ENCODE measurements at places on chromosomes 11 and 22. TPM values are rescaled to one million over a fixed set of nuclear protein-coding genes. Genes with fewer than 3 reads are reported as not detected.
A peak's percentile ranks its signal among the peaks of the same experiment; 100 is the strongest.

DNA sequence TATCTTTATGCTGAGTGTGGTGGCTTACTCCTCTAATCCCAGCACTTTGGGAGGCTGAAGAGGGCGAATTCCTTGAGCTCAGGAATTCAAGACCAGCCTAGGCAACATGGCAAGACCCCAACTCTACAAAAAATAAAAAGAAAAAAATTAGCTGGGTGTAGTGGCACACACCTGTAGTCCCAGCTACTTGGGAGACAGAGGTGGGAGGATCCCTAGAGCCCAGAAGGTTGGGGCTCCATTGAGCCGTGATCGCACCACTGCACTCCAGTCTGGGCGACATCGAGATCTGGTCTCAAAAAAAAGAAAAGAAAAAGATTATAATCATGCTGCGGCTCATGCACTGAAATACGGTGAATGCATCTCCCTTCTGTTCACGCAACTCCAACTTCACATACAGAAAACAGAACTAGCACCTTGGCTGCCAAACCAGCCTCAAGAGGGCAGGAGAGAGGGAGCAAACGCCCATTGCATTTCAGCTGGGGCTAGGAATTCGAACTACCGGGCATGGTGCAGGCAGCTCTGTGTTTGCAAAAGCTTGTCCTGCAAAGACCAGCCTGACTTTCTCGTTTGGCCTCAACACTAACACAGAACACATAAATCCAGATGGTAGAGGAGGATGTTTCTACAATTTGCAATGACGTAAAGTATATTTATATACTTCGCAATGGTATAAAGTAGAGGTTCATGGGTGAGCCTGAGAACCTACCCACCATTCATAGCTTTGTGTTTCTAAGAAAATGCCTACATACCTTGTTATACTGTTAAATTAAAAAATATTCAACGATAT is 6.3 kb upstream of the SYNGR1 start:
- peak; percentile 69 for DNase-seq

- no peak for DNase-seq
Measured at GRCh38 chr11:47378010-47378835, at the start of gene SPI1. TSS of gene SPI1 (minus strand) at chr11:47378547. CDS start at chr11:47378353, 194 bp downstream.

- no peak for DNase-seq
Measured at GRCh38 chr11:110340436-110340835, 44.0 kb upstream of the RDX start.

DNA sequence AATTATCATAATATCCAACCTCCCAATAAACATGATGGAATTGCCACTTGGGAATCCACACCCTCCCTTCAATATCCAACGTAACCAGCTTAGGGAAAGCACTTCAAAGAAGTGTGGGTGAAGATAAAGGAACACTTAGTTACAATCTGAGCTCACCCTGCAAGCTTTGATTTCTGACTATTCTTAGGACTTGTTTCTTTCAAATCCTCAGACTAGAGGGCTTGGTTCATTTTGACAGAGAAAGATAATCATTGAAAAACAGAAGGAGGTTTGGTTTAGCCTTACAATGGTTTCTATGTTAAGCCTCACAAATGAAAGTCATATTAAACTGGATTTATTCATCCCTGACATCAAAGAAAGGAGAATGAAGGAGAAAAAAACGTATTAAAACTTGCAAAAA is 57.9 kb upstream of the SYT13 start:
- DNase-seq: no peak

- DNase-seq: peak; percentile 19
Measured at GRCh38 chr22:22995166-22995565, 75.2 kb upstream of the GNAZ start.

- no peak for DNase-seq
Measured at GRCh38 chr11:102396708-102397563, 49.9 kb downstream of the BIRC2 start.

GRCh38 chr11:118536726-118537125 is 5.7 kb downstream of the TMEM25 start:
- DNase-seq: no peak

- DNase-seq: no peak
Measured at GRCh38 chr11:34064291-34064690, 12.8 kb downstream of the CAPRIN1 start.

GRCh38 chr22:44201665-44202064 is 20.9 kb downstream of the PARVG start:
- DNase-seq: no peak

GRCh38 chr11:18706330-18707243 is 8.0 kb downstream of the TMEM86A start:
- peak; percentile 75 for DNase-seq

GRCh38 chr11:110000031-110000502 is 93.1 kb upstream of the ZC3H12C start:
- DNase-seq: no peak

- no peak for DNase-seq
Measured at GRCh38 chr22:45602824-45603595, 68.6 kb upstream of the ATXN10 start.

- no peak for DNase-seq
Measured at GRCh38 chr22:37484480-37485394, 1.4 kb downstream of the MFNG start.

- DNase-seq: no peak
Measured at GRCh38 chr11:115077740-115078139, 399.4 kb downstream of the NXPE2 start.

DNA sequence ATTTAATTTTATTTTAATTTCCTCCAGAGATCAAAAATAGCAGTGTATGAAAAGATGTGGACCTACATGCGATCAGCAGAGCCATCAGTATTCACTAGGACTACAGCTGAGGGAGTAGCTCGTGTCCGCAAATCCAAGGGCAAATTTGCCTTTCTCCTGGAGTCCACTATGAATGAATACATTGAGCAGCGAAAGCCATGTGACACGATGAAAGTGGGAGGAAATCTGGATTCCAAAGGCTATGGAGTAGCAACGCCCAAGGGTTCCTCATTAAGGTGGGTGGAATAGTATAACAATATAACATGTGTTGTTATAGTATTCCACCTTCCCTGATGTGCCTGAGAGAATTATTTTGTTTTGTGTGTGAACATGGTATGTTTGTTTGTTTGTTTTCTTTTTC is 88.3 kb downstream of the MSANTD4 start:
- no peak for DNase-seq

DNA sequence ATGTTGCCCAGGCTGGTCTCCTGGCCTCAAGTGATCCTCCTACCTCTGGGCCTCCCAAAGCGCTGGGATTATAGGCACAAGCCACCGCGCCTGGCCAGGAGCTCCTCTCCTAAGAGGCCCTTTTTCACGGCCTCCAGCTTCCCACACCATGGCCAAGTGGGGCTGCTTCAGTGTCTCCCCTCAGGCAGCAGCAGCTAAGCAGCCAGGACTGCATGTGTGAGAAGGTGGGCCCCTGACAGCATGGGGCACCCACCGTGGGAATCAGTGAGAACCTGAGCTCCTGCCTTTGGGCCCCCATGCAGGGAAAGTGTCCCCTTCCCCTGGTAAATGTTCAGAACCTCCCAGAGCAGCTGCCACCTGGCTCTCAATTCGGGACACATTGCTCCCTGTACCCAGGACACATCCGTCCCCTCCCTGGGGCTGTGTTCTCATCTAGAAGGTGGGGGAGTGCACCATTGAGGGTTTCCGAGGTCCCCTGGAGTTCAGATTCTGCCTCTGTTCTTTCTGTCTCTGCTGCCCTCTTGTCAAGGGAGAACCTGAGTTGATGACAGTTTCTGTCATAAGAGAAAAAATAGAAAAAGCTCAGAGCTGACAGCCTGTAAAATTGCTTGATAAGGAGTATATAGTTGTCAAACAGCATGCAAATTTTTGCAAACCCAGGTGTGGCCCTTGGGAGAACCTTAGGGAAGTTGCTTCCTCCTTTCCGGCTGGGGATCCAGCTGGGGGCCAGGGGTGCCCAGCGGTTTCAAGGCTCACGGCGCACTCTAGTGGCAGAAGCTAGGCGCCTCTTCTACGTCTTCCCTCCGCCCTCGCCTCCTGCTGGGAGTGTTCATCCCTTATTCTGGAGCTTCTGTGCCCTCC is 29.7 kb downstream of the FAM83F start:
- DNase-seq: no peak

GRCh38 chr11:34478845-34479663 is 34.5 kb downstream of the ELF5 start:
- DNase-seq: no peak

GRCh38 chr11:124041254-124041653 is at the start of gene OR10G7:
TSS of gene OR10G7 (minus strand) at chr11:124041325. CDS start at chr11:124039001, 2,324 bp downstream.
- DNase-seq: no peak

GRCh38 chr22:21449531-21450319 is 17.5 kb upstream of the TMEM191C start:
- DNase-seq: no peak

- no peak for DNase-seq
Measured at GRCh38 chr11:126423154-126423553, 67.7 kb downstream of the ST3GAL4 start.

DNA sequence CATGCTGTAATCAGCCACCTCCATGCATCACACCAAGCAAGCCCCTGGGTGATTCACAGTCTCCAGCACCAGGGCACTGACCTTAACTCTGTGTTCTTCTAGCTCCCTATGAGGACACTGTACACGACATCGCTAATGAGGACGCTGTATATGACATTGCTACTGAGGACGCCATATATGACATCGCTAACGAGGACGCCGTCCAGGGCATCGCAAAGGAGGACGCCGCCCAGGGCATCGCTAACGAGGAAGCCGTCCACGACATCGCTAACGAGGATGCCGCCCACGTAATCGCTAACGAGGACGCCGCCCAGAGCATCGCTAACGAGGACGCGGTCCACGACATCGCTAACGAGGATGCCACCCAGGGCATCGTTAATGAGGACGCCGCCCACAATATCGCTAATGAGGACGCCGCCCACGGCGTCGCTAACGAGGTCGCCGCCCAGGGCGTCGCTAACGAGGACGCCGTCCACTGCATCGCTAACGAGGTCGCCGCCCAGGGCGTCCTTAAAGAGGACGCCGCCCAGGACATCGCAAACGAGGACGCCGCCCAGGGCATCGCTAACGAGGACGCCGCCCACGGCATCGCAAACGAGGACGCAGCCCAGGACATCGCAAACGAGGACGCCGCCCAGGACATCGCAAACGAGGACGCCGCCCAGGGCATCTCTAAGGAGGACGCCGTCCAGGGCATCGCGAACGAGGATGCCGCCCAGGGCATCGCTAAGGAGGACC is 34.5 kb upstream of the DGCR6L start:
- DNase-seq: no peak

- DNase-seq: no peak
Measured at GRCh38 chr22:48927591-48927990, 900.1 kb downstream of the BRD1 start.

GRCh38 chr11:96254087-96254486 is 88.9 kb downstream of the MAML2 start:
- DNase-seq: peak; percentile 73

DNA sequence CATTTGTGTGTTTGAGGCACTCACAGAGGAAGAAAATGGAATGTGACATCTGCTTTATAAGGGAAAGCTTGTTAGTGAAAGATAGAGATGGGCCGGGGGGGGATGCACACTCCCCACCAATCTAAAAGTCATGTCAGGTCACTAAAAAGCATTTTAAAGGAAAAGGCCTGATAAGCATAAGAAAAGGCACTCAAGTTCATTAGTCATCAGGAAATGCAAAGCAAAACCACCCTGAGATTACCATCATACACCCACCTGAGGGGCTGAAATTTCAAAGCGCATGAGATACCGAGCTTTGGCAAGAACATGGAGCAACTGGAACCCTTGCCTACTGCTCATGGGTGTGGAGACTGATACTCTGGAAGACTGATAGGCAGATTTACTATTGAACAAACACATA is 77.9 kb upstream of the ANO1 start:
- DNase-seq: no peak

DNA sequence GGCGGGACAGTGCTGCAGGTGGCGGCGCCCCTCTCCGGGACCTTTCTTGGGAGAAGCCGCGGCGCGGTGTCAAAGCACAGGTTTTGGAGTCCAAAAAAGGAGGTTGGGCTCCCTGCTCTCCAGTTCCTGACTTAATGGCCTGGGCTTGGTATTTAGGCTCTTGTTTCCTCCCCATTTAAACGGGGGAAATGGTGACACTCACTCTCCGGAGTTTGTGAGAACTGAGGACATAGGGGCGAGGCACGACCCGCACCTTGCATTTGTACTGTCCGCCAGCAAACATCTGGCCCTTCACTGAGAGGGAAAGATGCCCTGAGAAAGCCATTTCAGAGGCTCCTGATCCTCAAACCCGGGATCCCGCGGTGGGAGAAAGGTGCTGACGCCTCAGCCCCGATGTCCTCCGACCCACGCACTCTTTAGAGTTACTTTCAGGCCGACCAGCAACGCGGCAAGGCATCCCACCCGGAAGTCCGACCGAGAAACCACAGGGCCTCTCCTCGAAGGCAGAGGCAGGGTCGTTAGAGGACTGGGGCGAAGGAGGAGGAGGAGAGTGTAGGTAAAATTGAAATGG is 2.9 kb upstream of the WDR74 start:
- DNase-seq: no peak

Gene UCP3
- polyA plus RNA-seq: 4.8 TPM

Gene OR5L2
- not detected for polyA plus RNA-seq

Gene PSMA1
- 184 TPM for polyA plus RNA-seq

Gene PANX3
- not detected for polyA plus RNA-seq

Gene MS4A6E
- not detected for polyA plus RNA-seq

Gene KCNE3
- polyA plus RNA-seq: 26.1 TPM

Gene POLR2F
- 61.8 TPM for polyA plus RNA-seq

Gene TLCD5
- polyA plus RNA-seq: 18.8 TPM

Gene PGA5
- 0.37 TPM for polyA plus RNA-seq

Gene F2
- 0.68 TPM for polyA plus RNA-seq
